Urinary bladder (tissue), 4 donors: ENCODE measurements at places on chromosomes 7 and 10.

DNA sequence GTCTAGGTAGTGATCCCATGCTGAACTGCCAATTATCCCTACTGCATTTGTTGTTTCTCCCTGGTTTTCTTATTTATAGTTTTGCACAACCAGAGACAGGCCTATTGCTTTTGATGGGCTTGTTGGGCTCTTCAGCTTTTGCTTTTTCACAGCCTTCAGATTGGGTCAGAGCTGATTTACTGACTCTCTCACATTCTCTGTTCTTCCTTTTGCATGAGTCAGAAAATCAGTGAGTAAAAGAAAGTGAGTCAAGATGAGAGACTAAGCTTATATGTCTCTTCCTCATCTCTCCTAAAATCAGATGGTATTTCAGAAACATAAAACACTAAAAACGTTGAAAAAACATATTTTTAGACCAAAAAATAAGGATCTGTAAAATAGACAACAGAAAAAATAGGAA lies 1135.4 kb downstream of the XPNPEP1 start:
- DNase-seq: no peak

- DNase-seq: no peak
These were observed 175.1 kb downstream of the COBL start for GRCh38 chr7:51141451-51142003.

GRCh38 chr10:69538461-69538860 lies 34.8 kb downstream of the NEUROG3 start:
- no peak for DNase-seq

DNA sequence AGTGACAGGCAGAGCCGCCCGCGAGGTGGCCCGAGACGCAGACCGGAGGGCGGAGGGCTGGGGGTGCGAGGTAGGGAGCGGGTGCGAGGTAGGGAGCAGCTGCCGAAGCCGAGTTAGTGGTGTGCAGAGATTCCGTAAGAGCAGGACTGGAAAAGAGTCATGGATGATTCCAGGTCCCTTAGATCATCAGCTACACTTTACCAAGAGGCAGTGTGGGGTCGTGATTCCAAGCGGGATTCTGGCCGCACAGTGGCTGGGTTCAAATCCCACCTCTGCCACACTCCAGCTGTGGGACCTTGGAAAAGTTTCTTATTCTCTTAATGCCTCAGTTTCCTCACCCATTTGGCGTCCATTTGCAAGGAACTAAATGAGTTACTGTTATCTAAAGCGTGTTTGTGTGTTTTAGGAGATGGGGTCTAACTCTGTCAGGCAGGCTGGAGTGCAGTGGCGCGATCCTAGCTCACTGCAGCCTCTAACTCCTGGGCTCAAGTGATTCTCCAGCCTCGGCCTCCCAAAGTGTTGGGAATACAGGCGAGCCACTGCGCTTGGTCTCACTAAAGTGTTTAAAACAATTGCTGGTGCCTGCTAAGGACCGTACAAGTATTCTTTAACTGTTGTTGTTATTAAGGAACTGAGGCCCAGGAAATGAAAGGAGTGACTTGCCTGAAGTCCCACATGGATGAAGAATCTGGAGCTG lies 1.1 kb downstream of the NDUFB2 start:
- no peak for DNase-seq

GRCh38 chr10:58258977-58259692 lies 8.6 kb downstream of the IPMK start:
- no peak for DNase-seq

DNA sequence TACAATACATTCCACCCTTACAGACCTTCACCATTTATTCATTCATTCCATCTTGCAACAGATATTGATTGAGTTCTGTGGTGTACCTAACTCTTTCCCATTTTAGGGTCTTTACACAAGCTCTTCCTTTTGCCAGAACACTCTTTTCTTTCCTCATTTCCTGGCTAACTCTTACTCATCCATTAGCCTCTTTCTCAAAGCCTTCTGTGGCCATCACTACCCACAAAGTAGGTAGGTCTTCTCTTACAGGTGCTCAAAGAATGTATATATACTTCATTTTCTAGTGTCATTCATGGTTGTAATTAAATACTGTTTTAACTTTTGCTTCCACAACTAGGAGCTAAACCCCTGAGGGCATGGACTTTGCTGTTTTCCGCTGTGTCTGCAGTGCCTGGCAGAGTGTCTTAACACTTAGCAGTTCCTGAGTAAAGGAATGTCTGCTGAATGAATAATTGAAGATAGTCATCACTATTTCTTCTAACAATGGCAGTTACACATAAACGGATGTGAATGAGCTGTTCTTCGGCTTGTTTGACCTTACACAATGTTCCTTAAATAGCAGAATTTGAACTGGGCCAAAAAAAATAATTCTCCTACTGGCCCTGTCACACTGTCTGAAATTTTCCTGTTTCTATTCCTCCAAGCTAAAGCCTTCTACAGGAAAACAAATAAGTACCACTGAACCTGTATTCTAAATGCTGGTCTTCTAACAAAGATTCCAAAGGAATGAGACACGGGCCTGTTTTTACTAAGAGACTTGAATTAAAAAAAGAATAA lies 15.1 kb downstream of the BCAP29 start:
- no peak for DNase-seq

DNA sequence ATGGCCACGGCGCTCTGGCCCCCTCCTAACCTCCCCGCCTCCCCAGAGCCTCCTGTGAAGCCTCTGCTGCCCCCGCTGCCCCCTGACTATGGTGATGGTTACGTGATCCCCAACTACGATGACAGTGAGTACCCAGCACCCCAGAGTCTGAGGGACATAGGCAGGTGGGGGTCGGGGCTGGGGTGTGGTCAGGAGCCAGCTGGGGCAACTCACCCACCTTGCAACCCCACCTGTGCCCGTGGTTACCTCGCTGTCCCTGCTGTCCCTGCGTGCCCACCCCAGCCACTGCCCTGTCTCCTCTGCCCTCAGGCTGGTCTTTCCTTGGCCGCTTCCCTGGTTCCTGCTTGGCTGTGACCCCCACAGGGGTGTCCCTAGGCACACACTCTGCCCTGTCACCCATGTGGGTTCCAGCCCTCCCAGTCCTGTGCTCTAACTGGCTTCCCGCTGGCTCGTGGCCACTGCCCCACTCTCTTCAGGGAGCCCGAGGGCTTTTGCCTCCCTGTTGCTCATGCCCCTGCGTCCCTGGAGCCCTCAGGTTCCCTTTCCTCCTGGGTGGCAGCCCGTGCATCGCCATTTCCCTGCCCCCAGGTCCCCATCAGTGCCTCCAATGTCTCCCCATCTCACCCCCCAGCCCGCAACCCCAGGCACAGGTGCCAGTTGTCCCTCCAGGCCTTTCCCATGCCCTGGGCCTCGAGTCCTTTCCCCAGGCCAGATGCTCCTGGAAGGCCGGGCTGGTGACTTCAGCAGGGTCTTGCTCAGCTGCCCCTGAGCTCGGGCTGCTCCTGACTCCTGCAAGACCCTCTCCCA lies 4.0 kb downstream of the AEBP1 start:
- DNase-seq: no peak

DNA sequence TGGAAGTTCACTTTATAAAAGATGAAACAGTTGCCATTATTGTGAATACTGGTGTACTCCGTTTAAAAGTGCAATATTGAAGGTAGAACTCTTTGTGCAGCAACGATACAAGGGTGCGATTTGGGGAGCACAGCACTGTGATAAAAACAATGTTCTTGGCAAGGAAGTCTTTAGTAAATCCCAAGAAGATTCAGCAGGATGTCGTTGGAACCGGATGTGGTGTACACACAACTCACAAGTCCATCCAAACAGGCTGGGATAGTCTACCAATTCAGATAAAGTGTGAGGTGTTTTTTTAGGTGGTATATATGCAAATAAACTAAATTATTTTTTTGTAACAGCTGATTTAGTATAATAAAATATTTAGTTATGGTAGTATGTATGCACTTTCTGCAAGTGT lies 46.7 kb downstream of the ZNF777 start:
- no peak for DNase-seq

DNA sequence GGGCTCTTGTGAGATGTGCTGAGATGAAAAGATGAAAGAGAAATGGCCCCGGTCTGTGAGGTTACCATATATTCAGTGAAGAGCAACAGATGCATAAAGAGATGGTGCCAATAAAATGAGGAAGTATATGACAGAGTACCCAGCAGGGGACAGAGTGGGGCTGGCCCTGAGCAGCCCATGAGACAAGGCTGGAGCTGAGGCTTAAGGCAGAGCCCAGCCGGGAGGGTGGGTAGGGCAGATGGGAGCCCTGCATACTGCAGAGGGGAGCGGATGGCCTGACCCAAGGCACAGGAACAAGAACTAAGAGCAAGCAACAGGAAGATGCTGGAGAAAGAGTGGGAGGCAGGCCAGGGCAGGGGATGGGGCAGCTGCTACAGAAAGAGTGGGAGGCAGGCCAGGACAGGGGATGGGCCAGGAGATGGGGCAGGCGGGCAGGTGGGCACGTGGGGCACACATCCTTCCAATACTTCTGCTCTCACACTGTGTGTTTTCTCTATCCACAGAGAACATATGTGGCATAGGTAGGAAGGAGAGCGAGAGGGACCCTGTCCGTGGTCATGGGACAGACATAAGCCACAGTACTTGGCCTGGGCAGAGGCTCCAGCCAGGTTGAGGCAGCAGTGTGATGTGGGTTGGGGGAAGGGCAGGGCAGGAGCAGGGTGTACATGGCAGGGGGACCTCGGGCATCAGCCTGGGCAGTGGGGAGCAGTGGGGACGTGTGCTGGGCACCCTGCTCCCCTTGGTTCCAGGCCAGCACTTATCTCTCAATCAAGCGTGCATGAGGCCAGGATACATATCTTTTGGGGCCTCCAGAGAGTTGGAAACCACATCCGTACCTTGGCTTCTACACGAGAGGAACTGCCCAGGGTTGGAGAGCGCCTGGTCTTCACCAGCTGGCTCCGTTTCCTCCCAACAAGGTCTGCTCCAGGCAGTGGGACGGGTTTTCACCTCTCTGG lies 91.6 kb upstream of the IKZF1 start:
- DNase-seq: no peak

DNA sequence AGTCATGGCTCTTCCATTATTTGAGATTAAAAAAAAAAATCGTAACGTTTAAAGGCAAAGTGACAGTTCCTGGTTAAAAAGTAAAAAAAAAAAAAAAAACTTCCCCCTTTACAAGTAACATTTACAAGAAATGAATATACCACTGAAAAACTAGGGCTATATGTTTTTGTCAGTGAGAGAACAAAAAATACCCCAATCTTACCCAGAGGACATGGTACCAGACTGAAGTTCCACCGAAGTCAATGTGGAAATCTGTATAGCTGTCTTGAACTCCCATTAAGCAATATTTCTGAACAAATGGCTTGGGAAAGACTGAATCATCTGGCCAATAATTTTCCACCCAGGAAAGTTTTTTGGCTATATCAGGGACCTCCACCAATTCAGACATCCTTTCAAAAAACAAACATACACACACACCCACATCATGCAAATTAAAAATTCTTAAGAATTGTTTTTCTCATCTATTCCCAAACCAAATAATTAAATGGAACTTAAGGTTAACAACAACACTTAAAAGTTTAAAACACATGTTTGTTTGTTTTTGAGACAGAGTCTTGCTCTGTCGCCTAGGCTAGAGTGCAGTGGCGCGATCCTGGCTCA lies 50.2 kb downstream of the KDM7A start:
- no peak for DNase-seq

GRCh38 chr10:70433581-70434280 lies 7.8 kb downstream of the NODAL start:
- no peak for DNase-seq

- no peak for DNase-seq
These were observed 124.0 kb downstream of the AOAH start for GRCh38 chr7:36600314-36600682.

GRCh38 chr10:24929056-24929544 lies 23.3 kb downstream of the PRTFDC1 start:
- DNase-seq: no peak

DNA sequence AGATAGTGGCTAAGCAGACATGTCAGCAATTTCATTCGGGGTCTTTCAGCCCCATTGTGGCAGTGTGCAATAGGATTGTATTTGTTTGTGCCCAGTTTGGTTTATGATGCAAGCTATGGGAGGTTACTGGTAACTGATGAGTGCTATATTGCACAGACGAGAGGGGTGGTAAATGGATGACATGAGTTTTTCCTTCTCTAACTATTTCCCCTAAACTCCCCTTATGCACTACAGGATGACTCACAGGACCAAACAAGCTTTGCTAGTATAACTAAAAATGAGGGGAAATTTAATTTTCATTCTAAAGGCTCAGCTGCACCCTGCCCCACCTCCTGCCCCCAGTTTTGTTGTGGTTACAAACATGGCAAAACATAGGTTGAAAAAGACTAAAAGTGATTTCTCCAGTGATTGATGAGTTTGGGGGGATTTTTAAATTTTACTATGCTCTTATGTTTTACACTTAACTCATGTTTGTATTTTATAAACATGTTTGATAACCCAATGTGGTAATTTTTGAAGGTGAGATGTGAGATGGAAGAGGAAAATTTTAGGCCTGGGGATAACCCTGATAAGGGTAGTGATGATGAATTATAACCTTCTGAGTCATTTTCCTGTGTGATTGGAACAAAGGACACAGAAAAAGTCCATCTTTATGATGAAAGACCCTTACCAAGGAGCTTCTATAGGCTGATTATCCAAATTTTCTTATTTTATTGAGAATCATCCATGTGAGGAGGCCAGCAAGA lies 60.8 kb upstream of the NAMPT start:
- DNase-seq: no peak

DNA sequence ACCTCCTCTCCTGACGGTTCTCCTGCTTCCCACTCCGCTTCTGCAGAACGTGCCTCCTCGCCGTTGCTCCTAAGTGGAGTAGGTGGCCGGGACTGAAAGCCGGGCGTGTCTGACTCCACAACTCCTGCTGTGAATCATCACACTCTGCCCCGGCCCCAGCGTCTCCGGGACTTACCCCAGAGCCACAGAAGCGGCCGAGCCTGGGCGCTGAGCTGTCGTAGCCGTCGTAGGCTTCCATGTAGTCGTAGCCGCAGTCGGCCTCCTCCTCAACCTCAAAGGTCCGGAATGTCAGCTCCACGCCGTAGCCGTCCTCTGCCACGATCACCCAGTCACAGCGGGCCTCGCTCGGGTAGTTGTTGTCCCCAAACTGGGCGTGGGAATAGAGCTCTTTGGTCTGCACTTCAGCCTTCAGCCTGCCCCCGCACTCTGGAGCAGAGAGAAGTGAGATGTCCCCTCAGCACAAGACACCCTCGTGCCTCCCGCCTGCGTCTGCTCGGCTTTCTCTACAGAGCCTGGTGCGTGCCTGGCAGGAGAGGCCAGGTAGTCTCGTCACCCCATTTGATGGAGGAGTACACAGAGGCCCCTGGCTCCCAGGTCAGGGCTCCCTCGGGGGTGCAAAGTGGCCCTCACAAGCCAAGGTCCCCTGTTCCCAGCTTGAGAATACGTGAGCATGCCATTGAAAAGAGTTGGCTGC lies 11.2 kb upstream of the OPALIN start:
- DNase-seq: no peak

DNA sequence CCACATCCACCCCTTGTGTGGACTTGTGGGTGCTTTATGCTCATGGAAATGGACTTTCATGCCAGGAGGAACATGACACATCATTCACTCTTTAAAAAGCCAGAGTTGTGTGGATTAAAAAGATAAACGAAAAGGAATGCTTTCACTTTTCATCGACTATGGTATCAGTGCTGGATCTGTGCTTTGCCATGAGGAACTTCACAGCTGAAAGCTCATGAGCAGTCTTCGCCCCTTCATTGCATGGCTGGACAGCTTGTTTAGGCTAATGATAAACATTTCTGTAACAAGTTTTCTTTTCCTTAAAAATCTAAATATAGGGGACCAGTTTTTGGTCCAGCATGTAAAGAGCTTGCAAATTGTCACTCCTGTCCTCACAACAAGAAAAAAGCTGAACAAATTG lies 173.6 kb upstream of the NPS start:
- DNase-seq: no peak
